ENCODE measurements at places on chromosomes 7 and 10.

DNA sequence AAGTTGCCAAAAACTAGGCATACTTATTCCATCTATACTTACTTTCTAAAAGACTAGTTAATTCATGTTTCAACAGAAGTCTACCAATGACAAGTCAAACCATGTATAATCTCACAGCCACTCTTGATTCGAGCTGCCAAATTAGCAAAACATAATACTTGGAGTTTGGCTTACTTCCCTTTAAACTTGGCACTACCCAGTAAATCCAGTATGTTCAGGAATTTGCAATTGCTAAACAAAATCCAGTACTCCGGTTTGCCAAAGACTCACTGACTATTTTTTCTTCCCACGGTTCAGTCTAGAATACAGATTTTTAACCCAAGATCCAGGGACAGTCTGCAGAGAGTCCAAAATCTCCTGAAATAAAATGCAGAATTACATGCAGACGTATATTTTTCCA lies 4.6 kb downstream of the OAT start:
- DNase-seq = peak; percentile 23

GRCh38 chr10:109317746-109318366 lies 605.5 kb downstream of the XPNPEP1 start:
- no peak for DNase-seq

- no peak for DNase-seq
Observed at GRCh38 chr7:123535517-123535916, 1.1 kb upstream of the IQUB start.

DNA sequence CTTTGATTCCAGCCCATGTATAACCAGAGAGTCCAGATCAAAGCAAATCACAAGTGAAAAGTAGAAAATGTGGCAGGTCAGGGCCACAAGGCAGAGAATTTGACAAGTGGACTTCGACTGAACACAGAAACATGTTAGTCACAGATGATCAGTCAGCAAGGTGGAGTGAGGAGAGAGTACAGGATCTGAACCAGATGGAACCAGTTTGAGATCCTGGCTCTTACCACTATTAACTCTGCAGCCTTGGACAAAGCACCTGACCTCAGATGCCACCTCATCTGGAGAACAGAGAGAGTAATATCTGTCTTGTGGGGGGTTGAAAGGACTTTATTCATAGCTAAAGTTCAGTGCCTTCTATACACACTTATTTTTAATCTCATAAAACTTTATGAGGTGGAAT lies 4.4 kb downstream of the MRLN start:
- no peak for DNase-seq

DNA sequence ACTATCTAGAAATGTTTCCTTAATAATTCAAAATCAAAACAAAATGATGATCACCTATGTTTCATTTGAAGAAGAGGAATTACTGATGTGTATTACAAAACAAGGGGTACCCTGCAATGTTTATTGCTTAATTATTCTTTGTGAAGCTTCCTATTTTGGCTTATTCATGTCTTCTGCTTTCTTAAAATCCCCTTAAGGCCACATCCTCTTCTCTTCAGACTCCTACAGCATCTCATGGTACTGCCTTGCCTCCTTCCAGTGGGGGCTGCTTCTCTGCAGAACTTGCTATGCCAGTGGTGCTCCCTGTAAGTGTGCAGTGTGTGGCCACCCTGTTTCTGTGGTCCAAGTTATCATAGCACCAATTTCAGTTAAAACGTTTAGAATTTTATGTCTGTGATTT lies 35.0 kb downstream of the CCDC146 start:
- no peak for DNase-seq

DNA sequence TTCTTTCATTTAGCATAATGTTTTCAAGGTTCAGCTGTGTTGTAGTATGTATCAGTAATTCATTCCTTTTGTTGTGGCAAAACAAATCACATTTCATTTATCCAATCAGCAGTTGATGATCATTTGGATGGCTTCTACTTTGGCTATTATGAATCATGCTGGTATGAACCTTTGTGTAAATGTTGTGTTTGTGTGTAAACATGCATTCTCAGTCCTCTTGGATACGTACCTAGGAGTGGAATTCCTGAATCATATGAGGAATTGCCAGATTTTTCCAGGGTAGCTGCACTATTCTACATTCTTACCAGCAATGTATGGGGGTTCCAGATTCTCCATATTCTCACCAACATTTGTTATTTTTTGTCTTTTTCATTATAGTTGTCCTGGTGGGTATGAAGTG lies 578.5 kb upstream of the MKI67 start:
- no peak for DNase-seq

DNA sequence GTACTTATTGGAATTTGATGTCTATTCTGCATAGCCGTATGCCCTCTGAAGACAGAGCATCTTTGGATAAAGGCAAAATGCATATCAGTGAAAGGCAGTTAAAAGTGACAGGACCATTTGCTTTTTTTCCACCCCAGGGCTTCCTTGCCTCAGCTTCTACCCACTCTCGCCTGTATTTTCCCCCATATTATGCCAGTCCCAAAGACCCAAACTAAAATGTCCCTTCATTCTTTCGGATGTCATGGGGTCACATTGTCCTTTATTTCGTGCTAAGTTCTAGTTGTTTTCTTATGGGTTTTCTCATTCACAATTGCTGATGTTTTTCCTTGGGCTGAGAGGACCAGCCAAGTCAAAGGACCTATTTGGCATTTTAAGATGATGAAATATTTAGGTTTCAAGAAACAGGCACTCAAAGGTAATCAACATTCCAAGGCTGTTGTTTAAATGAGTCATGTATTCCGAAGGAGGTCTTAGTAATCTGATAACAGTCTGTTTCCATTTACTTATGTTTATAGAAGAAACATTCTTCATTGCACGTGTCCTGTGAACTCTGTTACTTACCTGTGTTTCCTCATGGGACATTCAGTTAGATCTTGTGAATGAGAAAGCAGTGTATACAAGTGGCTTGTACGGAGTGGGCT lies 74.1 kb downstream of the DNAH11 start:
- DNase-seq = peak; percentile 25

- no peak for DNase-seq
Observed at GRCh38 chr7:127979728-127980126, 51.5 kb downstream of the LRRC4 start.

DNA sequence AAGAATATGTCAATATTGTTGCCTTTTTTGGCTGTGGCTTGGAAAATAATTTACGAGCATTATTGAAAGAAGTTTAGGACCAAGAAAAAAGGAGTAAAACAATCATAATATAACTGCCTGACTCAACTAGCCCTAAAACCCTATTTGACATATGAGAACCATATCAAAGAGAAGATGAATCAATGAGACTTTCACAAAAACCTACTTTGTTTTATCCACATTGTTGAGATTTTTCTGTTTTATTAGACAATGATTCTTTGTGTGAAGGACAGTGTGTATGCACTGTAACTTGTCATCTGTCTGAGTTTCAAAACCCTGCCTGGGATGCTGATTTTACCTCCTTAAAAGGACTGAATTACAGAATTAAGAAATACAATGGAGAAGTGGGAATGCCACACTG lies 19.0 kb downstream of the SOSTDC1 start:
- DNase-seq = no peak

DNA sequence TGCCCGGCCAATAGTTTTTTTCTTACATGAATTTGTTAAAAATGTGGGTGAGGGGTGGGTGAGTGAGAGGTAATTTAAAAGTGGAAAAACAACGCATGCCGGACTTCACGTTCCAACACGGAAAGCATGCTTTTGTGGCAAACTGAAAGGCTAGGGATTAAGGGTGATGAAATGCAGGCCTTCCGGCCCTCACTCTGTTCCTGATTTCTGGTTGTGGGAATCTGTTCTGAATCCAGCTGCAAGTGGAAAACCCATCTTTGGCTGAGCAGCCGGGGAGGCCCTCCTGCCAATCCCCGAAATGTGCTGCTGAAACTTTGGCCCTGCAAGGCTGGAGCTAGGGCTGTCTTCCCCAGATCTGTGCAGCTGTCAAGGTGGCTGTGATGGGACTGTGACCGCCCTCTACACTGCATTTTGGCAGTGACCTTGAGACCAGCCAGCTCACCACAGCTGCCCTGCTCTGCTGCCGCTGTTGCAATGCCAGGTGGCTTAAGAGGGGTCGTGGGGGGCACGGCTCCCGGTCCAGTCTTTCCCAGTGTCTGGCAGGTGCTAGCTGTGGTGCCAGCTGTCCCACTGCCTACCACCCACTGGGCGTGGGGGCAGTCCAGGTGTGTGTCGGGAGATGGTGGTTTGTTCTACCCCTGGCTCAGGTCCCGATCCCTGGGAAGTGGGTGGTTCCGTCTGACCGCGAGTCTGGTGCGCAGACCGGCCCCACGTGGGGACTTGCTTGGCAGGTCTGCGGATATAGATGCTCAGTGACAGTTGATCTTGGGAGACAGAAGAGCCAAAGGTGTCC lies 39.0 kb downstream of the TET1 start:
- DNase-seq = peak; percentile 95

- DNase-seq = peak; percentile 75
Observed at GRCh38 chr7:106947244-106947728, 82.2 kb downstream of the PIK3CG start.

- no peak for DNase-seq
Observed at GRCh38 chr10:36336315-36336714, 694.2 kb upstream of the FZD8 start.

DNA sequence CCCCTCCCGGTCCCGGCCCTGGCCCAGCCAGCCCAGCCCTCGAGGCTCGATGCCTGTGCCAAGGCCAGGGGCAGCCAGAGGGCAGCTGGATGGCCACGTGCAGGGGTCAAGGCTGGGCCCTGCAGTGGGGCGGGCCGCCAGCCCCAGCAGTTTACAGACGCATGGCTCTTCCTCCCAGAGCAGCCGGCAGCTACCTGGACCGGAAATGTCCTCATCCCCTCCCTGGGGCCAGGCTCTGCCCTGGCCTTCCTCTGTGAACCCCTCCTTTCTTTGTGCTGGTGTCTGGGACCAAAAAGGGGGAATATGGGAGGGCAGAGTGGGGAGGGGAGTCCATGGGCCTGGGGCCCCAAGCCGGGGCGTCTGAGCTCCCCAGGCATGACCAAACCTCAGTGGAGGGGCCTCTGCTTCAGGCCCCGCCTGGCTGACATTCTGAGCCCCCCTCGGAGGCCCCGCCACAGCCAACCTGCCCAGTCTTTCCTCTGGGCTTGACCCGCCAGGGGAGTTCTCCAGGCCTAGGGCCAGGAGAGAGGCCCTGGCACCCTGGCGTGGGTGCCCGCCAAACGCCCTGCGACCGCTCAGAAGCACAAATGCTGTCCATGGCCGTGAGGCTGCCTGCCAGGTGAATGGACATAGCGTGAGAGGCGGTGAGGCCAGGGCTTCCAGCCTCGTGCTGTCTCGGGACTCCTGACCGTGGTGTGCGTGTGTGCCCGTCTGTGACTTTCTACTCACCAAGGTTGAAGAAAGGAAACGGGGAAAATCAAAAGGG lies 24.7 kb upstream of the AMZ1 start:
- no peak for DNase-seq

DNA sequence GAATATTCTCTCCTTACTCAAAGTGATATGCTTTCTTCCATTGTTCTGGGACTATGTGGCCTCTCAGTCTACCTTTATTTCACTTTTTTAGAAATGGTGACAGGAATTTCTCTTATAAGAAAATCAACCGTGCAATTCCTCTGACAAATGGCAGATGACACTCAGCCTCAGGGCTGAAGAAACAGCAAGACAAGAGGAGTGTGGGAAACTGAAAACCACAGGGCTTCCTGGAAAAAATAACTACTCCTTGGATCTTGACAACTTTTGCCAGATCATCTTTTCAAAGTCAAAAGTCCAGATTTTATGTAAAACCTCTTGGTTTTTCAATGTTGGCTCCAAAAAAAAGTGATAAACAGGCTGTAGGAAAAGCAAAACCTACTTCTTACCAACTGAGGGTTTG lies 121.5 kb downstream of the TYW1B start:
- no peak for DNase-seq

DNA sequence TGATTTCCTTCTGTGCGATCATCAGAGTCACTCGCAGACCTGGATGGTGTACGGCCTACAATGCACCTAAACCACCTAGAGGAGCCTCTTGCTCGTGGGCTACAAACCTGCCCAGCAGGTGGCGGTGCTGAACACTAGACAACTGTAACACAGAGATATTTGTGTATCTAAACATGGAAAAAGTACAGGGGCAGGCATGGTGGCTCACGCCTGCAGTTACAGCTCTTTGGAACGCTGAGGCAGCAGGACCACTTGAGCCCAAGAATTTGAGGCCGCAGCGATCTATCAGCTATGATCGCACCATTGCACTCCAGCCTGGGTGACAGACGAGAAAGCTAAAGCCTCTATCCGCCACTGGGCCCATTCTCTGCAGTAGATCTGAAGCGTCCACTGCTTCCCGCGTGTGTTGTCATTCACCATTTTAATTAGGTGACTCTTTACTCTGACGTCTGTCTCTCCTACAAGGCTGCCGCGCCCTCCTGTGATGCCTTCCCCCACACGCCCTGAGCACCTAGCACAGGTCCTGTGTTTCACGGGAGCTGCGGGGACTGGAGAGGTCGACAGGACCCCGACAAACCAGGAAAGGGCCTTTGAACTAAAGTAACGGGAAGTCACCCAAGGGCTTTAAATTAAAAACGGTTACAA lies 774 bp downstream of the TUBGCP2 start:
- peak; percentile 76 for DNase-seq

GRCh38 chr10:88707429-88708155 lies 1.5 kb downstream of the LIPK start:
- no peak for DNase-seq

DNA sequence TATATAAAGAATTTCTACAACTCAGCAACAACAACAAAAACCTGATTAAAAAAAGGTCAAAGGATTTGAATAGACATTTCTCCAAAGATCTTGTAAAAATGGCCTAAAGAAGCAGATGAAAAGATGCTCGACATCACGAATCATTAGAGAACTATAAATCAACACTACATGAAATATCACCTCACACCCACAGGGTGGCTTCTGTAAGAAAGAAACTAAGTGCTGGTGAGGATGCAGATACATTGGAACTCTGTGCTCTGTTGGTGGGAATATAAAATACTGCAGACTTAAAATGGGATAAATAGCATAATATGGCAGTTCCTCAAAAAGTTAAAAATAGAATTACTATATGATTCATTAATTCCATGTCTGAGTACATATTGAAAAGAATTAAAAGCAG lies 38.3 kb upstream of the CDCA7L start:
- DNase-seq = no peak

GRCh38 chr10:62648921-62649320 lies 155.6 kb upstream of the ADO start:
- DNase-seq = no peak

DNA sequence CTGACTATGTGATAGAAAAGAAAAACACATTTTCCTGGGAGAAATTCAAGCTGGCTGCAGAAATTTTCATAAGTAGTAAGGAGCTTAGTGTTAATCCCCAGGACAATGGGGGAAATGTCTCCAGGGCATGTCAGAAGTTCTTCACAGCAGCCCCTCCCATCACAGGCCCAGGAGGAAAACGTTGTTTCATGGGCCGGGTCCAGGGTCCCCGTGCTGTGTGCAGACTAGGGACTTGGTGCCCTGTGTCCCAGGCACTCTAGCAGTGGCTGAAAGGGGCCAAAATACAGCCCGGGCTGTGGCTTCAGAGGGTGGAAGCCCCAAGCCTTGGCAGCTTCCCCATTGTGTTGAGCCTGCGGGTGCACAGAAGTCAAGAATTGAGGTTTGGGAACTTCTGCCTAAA lies 99.0 kb upstream of the ASAH2 start:
- DNase-seq = no peak

Data from umbilical cord (tissue), 2 donors.